ENCODE measurements at places on chromosomes 5 and 9. TPM values are rescaled to one million over a fixed set of nuclear protein-coding genes. Genes with fewer than 3 reads are reported as not detected.

EMB gene
- polyA plus RNA-seq, result 5.0 TPM

PARP8 gene
- polyA plus RNA-seq, result 8.4 TPM

RNF183 gene
- polyA plus RNA-seq, result 0.15 TPM

CMBL gene
- polyA plus RNA-seq, result 28.2 TPM

SPEF2 gene
- polyA plus RNA-seq, result 3.7 TPM

ZNF883 gene
- 1.4 TPM for polyA plus RNA-seq

- DNase-seq, result no peak
Measured at GRCh38 chr9:112887381-112887780, 3.3 kb downstream of the SLC46A2 start.

- no peak for DNase-seq
Measured at GRCh38 chr9:132143359-132143758, 18.5 kb upstream of the NTNG2 start.

GRCh38 chr5:173302546-173303155 lies 25.6 kb downstream of the STC2 start:
- DNase-seq, result no peak

DNA sequence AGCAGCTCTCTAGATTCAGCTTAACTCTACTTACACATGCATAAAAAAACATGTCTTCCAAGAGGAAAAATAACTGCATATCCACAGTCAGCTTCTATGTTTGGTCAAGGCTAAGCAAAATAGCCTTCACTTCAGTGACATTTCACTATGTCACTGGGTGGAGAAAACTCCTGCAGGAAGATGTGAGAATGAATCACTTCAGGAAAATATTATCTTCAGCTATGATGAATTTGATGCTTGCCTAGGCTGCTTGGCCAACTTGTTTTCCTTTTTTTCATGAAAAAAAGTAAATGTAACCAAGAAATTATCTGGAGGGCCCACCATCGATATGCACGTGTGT lies 143.0 kb upstream of the ZNF608 start:
- DNase-seq, result no peak

DNA sequence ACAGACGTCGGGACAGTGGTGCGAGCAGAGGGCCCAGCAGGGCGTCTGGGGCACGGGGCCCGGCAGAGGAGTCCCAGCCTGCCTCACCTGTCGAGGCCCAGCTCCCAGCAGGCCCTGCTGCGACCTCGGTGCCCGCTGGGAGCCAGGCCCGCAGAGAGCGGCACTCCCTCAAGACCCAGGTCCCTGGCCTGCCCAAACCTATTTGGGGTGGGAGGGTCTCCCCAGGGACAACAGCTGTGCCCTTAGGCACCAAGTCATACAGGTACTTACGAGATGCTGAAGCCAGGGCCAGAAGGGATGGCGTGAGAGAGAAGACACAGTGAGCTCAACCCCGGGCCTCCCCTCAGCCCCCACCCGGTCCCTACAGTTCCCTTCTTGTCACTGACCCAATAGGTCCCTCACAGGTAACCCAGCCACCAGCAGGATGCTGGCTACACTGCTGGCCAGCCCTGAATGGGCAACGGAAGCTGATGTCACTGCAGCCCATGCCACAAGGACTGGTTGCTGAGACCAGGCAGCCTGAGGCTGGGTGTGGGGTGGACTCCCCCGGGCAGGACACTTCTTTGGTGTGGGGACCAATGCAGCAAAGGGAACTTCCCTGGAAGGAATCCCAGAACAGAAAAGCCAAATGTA lies 3.7 kb downstream of the NSMF start:
- no peak for DNase-seq

- DNase-seq, result no peak
Measured at GRCh38 chr9:125632321-125633115, 74.5 kb downstream of the MAPKAP1 start.

- no peak for DNase-seq
Measured at GRCh38 chr5:600886-601541, 11.1 kb upstream of the CEP72 start.

DNA sequence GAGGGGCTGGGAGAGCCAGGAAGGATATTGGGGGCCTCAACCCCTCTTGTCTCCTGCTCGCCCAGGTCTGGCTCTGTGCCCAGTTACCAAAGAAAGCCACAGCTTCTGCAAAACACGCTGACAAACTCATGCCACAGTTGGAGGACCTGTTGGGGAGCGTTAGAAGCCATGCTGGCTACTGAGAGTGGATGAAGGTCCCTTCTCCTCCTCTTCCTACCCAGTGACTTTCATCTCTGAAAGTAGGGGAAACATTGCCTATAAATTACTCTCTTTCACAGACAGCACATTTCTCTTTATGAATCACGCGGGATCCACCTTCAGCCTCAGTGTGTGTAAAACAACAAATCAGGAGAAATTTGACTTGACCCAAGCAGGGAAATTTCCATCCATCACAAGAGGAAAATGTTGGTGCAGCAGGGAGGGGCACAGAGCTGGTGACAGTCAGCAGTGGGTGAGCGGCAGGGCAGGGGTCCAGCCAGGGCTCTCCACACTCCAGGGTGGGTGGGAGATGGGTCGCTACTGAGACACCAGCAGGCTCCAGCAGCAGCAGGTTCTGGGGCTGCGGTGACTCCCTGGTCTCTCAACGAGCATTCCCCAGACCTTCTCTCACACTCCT lies 181.9 kb downstream of the FGF18 start:
- DNase-seq, result no peak

DNA sequence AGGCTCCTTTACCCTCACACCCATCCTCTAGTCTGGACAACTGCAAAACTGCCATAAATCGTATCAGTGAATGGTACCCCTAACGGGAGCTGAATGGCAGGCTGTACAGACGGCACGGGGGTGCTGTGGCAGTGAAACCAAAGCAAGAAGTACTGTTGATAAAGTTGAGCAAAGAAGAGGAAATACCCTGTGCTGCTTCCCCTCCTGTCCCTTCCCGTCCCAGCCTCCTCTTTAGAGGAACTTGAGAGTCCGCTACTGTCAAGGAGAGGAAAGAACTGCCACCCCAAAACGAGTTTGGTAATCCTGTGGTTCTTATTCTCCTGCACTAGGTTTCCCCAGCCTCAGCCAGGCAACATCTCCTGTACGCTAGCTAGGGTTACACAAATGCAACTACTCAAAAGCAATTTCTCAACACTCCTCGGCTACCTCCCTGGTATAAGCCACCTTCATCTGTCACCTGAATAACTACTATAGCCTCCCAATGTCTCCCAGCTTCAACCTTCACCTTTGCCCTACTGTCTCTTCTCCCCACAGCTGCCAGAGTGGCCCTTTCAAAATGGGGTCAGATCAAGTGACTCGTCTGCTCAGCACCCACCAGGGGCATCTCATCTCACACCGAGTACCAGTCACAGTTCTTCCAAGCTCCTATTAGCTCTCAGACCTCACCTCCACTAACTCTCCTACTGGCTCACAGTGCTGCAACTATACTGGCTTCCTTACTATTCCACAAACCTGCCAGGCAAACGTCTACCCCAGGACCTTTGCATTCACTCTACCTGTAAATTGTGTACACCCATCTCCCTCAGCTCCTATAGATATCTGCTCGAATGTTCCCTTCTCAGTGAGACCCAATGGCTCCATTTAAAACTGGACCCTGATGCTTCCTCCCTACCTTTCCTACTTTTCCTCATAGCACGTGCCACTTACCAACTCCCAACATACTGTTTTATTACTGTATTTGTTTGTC lies 4.1 kb downstream of the GLRX start:
- no peak for DNase-seq

DNA sequence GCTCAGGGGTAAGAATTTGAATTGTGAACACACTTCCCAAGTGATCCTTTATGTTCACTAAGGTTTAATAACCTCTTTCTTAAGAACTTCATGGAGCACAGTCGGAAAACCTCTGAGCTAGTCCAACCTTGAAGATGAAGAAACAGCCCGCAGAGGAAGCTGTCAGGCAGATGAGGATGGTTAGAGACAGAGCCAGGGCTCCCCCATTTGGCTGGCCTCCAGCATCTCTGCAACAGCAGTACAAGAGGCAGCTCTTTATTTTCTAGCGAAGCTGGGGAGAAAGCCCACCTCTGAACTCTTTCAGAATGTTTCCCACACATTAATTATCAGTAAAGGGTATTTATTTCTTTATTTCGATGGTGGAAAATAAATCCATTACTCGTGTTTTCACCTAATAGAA lies 350.8 kb downstream of the DMRT2 start:
- DNase-seq, result no peak

DNA sequence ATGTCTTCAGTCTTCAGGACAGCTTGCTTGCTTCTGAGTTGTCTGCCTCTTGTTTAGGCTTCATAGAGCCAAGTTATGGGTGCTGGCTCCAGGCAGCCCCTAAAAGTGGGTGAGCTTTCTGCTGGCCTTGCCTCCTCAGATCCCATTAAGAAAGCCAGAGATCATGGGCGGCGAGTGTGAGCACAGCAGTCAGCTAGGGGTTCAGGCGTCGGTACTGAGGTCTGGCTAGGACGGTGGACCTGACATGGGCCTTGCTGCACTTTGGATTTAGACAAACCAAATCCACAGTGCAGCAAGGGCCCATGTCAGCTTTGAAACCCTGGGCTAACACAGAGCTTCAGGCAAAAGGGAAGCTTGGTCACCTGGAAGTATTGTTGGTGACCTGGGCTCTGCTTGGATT lies 17.6 kb downstream of the PSAT1 start:
- DNase-seq, result no peak

GRCh38 chr9:91202736-91203283 lies 158.9 kb downstream of the AUH start:
- no peak for DNase-seq

- no peak for DNase-seq
Measured at GRCh38 chr5:100899675-100900074, 3.4 kb downstream of the ST8SIA4 start.

DNA sequence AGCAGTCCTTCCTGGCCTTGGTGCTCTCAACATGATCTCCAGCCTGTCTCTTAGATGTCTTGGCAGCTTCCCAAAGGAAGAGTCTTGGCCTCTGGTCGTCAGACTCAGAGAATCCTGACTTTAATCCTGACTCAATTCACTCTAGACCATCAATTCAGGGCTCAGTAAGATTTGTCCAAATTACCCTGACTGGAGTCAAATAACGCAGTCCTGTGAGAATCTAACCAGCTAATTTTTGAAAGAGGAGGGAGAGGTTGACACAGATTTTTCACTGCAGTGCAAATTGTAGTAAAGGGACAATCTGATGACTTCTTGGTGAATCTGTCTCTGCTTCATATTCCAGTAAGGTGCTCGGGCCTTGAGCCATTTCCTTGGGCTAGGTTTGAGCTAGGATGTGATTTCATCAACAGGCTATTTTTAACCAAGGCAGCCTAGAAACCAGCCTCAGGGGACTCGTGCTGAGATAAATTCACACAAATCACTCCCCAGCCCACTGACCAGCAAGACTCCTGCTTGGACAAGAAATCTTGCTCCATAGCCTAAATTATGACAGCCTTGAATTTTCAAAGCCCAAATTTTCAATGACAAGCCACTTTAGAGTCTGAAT lies 257.4 kb downstream of the ENC1 start:
- DNase-seq, result no peak

- DNase-seq, result no peak
Measured at GRCh38 chr5:177403102-177403791, 2.8 kb upstream of the PFN3 start.

GRCh38 chr9:72952914-72953313 lies at the start of gene ALDH1A1:
TSS of gene ALDH1A1 (minus strand) at chr9:72953053. CDS start at chr9:72953000, 53 bp downstream.
- no peak for DNase-seq

DNA sequence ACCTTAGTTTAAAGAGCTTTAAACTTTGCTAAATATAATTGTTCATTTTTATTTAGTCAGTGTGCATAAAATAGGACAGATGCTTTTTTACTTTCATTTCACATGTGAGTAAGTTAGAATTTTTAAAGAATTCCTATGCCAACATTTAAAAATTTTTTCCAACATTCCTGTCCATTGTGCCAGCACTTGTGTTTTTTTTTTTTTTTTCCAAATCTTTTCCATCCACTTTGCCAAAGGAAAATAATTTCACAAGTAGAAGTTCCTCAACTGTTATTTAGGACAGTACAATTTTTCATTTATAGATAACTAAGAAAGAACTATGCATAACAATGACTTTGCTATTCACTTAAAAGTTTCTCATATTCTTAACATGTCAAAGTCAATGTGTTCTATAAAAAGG lies 189.5 kb downstream of the ADAMTS6 start:
- DNase-seq, result no peak

GRCh38 chr9:117138231-117138630 lies 276.6 kb downstream of the ASTN2 start:
- no peak for DNase-seq

Measured in urinary bladder (tissue), 4 donors.